Hepatocyte (in vitro differentiated cells): ENCODE measurements at places on chromosomes 3 and 15. TPM values are rescaled to one million over a fixed set of nuclear protein-coding genes. Genes with fewer than 3 reads are reported as not detected.

DNA sequence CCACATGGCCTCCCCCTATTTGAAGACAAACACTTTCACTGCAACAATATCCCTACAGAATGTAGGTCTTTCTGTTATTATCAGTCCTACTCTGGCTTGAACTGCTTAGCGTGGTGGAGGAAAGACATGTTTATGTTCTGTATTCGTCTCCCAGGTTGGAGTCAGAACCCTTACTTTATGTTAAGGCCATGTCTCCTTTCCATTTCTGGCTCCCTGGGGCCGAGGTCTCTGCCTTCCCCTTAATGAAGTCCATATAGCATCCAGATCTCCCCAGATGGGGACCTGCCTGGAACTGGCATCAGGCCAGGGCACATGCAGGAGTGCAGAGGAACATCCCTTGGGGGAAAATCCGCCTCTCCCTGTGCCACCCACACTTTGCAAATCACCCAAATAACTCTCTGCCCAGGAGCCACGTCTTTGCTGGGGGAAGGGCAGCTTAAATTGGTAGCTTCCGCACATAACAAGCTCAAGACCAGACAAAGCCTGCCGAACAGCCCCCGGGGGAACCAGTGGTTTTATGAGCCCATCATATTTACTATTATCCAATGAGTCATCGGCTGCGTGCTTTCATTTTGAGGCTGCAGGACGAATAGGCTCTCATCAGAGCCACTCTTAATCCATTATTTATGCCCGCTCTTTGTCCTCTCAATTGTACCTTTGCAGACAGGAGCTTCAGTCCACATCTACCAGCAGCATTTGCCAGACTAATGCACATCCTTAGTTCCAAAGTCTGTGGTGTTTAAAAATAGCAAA is 237.0 kb downstream of the UACA start:
- peak; percentile 82 for DNase-seq

GRCh38 chr15:96494505-96494904 is 164.0 kb downstream of the NR2F2 start:
- no peak for DNase-seq

GRCh38 chr3:65101450-65101849 is 413.6 kb upstream of the ADAMTS9 start:
- peak; percentile 18 for DNase-seq

GRCh38 chr3:15331606-15332404 is 581 bp downstream of the SH3BP5 start:
- DNase-seq: no peak

DNA sequence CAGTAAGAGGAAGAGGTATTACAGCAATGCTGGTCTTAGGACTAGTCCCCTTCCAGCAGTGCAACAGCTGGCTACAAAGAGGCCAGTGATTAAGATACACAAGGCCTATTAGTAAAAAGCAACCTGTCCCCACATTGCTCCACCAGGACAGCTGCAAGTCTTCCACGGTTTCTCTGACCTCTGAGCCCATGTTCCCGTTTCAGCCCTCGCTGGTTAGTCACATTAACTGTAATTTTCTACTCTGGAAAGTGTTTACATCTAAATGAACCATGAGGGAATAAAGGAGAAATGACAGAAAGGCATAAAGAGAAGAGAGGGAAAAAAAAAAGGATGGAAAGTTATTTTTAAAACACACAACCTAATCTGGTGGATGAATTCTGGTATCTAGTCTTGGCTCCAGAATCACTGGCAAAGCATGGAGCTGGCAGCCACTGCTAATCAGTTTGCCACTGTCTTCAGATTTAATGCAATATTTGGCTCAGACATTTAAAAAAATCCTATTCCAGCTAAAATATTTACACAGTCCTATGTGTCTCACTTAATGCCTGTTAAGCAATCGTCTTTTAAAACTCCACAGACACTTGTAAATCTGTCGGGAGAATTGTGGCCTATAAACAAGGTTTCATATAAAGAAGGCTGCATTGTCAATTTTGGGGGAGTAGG is 154.9 kb downstream of the GREM1 start:
- peak; percentile 34 for DNase-seq

DNA sequence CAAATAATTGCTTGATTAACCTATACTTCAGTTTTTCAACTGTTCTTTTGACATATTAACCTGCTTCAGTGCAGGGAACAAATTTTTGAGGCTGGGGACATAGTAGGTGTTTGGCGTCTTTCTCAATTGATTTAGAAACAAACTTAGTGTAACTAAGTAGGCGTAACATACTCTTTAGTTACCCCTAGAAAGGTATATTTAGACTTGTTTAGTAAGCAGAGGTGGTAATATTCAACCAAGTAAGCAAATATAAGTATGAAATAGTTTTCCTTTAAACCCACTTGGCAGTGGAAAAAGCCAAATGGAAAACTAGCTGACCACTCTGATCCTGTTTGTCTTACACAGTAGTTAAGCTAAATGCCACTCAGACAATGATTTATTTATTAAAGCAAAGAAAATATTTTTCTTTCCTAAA is 113.2 kb downstream of the MBNL1 start:
- DNase-seq: no peak

DNA sequence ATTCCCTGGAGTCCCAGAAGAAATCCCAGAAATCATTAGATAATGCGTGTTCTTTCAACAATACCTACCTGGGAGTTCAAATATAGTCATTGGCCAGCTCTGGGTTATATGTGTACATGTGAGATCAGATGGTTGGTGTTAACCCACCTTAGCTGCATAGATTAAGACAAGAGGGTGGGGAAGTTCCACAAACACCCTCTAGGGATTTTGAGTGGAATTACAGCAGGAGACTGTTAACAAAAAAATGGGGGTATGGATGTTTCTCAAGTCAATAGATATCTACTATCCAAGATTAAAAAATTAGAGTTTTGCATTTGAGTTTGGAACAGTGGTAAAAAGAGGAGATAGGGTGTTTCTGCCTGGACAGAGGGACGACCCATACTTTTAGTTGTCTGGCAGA is 282.5 kb upstream of the CNTN3 start:
- no peak for DNase-seq

DNA sequence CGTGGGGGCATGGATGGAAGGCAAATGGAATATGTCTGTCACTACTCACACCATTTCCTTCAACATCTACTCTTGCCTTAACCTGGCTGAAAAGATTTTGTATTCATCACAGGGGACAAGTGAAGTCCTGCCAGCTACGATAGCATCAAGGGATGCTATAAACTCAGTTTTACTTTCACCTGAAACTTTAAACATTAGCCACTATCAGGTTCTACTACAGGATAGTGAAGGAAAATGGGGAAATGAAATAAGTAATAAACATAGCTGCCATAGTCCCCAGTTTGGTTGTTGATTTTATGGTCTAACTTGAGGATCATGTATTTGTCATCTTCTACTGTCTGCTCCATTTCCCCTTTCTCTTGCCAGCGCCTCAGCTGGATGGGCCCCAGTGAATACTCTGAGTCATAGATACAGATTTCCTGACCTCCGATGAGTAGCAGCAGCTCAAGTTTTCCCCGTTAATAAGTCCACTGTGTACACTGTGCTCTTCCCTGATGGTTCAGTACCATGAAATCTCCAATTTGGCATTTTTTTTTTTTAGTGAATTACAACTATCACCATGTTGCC is 338.2 kb upstream of the SLCO3A1 start:
- DNase-seq: peak; percentile 17

GRCh38 chr3:153734777-153735551 is 386.2 kb upstream of the ARHGEF26 start:
- DNase-seq: peak; percentile 73

DNA sequence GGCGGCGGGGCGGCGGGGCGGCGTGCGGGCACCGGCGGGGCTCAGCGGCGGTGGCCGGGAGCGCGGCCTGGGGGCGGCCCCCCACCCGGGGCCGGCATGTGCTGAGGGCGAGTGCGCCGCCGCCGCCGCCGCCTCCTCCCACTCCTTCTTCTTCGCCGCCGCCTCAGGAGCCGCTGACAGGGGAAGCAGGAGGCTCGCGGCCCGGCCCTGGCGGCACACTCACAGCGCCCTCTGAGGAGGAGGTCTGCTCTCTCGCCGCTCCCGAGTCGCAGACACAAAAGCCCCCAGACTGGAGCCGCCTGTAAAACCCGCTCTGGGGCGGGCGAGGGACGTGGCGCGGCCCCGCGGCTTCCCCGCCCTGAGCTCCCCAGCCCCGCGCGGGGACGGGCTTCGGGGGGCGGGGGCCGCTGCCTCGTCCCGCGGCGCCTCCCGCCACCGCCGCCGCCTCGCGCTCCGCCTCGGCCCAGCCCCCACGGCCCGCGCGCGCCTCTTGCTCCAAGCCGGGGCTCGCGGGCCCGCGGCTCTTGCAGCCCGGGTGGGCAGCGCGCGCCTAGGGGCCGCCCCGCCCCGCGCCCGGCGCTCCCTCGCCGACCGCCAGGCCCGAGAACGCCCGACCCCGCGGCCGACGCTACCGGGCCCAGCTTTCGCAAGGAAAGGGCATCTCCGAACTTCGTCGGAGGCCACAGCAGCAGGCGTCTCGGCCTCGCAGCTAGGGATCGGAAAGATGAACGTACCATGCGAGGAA is at the start of gene PYGO1:
TSS of gene PYGO1 (minus strand) at position 276 of the 745 bp plus-strand sequence. CDS start 462 bp downstream, outside the sequence.
- peak; percentile 80 for DNase-seq

DNA sequence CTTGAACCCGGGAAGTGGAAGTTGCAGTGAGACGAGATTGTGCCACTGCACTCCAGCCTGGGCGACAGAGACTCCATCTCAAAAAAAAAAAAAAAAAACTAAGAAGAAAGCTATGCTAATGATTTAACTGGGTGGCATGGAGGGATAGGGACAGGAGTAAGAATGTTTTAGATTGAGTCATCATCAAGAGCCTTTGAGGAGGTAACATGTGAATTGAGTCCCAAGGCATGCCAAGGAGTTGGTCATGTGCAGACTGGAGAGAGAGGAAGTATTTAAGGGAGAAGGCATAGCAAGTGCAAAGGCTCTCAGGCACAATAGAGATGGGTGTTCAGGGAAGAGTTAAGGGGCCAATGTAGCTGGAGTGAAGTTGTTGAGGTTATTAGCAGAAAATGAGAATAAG is 9.1 kb downstream of the BNC1 start:
- no peak for DNase-seq

DNA sequence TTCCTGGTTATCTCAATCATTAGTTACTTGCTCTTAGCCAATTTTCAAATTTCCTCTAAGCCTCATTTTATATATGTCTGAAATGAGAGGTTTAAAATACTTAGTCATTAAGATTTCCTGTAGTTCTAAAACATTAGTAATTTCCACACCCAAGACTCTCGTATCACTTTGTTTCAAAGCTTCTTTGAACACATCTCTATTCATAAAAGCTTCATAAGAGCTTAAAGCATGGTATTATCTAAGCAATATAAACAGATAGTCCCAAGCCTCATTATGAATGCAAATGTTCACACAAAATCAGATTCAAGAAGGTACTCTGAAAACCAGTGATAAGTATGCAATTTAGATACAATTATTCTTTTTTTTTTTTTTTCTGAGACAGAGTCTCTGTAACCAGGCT is 217.0 kb downstream of the FMN1 start:
- DNase-seq: no peak

DNA sequence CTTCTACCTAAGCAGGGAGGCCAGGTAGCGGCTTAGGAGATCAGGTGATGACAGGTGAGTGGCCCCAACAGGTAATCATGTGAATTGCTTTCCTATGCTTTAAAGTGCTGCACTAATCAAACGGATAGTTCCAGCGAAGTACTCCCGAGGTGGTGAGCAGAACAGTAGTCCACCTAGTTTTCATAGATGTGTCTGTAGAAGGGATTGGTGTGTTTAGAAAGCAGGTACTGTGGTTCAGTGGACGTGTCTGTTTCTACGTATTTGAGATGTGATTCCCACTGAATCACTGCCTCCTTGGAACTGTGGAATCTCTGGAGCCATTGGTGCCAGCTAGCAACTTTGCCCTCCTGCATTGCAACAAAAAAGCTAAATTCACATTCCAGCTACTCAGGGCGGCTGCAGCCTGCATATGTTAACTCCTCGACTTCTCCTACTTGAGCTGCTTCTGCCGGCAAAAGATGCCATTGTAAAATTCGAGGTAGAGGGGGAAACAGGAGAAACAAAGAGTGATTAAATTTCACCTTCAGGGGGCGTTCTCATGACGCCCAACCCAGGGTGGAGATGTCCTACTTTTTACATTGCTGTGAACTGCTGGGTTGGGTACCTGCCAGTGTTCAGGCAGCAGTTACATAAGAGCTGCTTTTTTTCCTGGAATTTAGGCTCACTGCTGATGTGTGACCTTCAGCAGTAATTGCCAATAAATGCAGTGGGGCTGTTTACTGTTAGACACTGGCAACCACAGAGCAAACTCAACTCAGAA is 227.3 kb downstream of the ITPR1 start:
- DNase-seq: peak; percentile 70

DNA sequence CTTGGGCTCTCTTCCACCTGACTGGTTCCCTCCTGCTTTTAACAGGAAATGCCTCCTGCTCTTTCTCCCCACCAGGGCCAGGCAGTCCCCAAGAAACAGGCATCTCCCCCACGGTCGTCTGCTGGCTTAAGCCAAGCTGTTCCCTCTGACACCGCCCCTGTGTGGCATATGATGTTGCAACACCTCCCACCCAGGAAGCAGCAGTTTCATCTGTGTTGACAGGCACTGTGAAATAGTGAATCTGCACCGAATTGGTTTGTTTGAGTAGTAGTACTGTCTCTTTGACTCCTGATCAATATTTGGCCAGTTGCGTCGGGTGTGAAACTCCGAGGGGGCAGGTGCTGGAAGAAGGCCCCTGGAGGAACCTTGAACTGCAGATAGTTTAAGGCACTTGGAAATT is 188.8 kb downstream of the FEZF2 start:
- peak; percentile 22 for DNase-seq

DNA sequence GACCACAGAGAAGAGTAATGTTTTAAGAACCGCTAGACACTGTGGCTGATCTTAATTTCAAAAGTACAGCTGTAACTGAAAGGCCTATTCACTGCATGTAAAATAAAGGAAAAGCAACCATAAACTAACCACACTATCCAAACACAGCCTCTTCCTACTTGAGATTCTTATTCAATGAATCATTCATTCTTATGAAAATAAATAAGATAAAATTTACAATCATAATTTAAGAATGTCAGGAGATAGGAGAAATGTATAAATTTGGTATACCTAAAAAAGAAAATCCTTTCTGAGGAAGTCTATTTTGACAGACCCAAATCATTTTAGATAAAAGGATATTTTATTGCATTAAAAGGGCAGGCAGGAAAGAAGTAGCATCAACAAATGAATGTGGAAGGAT is 533.5 kb upstream of the ZNF385D start:
- no peak for DNase-seq

- DNase-seq: no peak
Measured at GRCh38 chr3:5298453-5298852, 110.9 kb downstream of the EDEM1 start.

GRCh38 chr15:78417754-78418630 is 20.0 kb upstream of the IREB2 start:
- no peak for DNase-seq

The SPINK8 gene
- not detected in 2 replicates for total RNA-seq

The CYP1A2 gene
- 0.40 TPM in 1 of 2 replicates, not detected in the other for total RNA-seq

The PTX3 gene
- 18.6 and 23.7 TPM in 2 replicates for total RNA-seq

The FBXW12 gene
- total RNA-seq: not detected in 2 replicates

The SLC15A2 gene
- total RNA-seq: 6.5 and 11.2 TPM in 2 replicates

The CPN2 gene
- total RNA-seq: 3.3 and 3.5 TPM in 2 replicates
